OCI-LY7 (cell line): ENCODE measurements at places on chromosomes 4 and X.

DNA sequence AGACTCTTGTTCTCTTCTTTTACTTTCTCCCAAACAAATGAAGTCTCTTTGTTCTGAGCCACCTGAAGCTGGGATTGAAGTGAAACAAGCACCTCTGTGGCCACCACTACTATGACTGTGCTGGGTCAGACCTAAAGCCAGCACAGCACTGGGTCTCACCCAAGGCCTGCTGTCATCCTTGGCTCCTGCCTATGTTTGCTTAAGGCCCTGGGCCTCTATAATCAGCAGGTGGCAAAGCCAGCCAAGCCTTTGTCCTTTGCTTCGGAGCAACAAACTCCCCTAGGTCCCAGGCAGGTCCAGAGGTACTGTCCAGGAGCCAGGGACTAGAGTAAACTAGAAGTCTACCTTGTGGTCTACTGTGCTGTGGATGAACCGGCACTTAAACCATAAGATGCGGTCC lies 220.6 kb upstream of the ARSJ start:
- DNase-seq = no peak

DNA sequence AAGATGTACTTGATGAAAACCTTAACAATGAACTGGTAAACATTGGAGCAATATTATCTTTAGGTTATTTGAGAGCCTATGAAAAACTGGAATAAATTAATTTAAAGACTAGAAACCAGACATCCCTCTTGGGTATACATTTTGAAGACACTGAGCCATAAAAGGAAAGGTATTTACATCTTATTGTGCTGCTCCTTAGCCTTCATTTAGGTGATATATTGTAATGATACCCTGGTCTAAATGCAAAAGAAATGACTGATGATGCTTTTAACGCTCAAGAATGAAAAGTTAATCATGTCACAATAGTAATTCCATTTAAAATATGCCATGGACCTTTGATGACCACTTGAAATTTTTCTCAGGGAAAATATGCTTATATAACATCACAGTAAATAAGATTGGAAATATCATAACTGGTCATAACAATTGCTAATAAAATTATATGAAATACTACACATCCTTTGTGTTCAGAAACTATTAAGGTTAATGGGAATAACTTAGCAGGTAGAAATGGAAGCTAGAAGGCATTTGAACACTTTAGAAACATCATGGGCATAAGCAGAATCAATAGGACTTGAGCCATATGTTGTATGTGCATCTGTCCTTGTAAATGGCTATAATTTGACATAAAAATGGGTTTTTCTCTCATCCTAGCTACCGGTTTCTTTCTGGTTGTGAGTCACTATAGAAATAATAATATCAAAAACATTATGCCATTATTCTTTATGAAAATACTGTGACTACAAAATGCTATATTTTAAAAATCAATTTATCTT lies 979.7 kb downstream of the RAPGEF2 start:
- no peak for DNase-seq

- DNase-seq = no peak
These were observed 174.6 kb downstream of the ZNF330 start for GRCh38 chr4:141395246-141395830.

GRCh38 chr4:121242188-121242750 lies 78.1 kb upstream of the TNIP3 start:
- no peak for DNase-seq

DNA sequence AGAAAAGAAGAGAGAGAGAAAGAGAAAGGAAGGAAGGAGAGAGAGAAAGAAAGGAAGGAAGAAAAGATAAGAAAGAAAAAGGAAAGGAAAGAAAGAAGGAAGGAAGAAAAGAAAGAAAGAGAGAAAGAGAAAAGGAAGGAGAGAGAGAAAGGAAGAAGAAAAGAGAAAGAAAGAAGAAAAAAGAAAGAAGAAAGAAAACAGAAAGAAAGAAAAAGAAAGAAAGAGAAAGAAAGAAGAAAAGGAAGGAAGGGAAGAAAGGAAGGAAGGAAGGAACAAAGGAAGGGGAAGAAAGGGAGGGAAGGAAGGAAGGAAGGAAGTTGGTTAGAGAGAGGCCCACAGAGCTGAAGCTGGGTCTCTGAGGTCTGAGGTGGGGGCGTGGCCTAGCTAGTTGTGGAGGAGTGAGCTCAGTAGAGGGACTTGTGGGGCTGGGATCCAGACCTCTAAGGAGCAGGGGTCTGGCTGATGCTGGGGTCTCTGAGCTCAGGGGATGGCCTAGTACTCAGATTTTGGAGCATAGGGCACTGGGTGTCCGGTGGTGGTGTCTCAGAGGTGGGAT lies 27.1 kb upstream of the PDZD4 start:
- DNase-seq = no peak

GRCh38 chr4:122810669-122811068 lies 16.0 kb upstream of the FGF2 start:
- DNase-seq = no peak

- DNase-seq = no peak
These were observed 679.2 kb upstream of the FRG1 start for GRCh38 chr4:189261475-189261874.

DNA sequence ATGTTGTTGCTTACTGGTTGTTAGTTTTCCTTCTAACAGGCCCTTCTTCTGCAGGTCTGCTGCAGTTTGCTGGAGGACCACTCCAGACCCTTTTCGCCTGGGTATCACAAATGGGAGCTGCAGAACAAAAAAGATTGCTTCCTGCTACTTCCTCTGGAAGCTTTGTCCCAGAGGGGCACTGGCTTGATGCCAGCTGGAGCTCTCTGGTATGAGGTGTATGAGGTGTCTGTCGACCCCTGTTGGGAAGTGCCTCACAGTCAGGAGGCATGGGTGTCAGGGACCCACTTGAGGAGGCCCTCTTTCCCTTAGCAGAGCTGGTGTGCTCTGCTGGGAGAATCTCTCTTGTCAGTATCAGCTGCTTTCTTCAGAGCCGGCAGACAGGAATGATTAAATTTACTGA lies 127.4 kb upstream of the EDA2R start:
- DNase-seq = no peak

DNA sequence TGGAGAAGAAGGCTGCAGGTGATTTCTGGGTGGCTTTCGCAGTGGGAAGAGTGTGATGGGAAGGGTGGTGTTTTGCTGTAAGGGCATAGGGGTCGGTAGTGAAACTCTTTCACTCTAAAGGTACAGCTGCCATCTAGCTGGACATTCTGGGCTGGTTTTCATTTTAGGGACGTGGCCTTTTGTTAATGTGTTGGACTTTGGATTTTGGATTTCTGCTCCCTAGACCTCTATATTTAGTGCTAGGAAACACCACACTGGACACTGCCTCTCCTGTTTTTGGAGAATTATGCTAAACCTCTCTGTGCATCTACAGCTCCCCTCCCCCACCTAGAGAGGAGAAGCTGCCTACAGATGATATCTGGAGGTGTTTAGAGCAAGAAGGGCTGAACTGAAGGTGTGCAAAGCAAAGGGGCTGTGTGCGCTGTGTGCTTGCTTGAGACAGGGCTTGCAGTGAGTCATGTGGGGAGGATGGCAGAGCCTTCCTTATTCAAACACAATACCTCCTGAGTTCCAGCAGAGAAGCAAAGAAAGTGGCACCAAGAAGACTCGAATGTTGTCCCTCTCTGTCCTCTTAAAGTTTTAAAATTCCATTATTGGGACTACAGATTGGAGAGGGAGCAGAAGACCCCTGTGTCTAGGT lies 47.9 kb downstream of the STARD8 start:
- DNase-seq = no peak

DNA sequence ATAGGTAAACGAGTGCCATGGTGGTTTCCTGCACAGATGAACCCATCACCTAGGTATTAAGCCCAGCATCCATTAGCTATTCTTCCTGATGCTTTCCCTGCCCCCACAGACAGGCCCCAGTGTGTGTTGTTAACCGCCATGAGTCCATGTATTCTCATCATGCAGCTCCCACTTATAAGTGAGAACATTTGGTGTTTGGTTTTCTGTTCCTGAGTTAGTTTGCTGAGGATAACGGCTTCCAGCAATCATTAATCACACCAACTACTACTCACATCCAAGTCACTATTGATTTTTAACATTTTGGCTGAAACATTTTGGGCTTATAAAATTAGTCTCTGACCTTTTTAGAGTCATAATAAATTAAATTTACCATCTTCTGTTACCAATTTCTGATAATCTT lies 205.3 kb downstream of the SPOCK3 start:
- DNase-seq = no peak

DNA sequence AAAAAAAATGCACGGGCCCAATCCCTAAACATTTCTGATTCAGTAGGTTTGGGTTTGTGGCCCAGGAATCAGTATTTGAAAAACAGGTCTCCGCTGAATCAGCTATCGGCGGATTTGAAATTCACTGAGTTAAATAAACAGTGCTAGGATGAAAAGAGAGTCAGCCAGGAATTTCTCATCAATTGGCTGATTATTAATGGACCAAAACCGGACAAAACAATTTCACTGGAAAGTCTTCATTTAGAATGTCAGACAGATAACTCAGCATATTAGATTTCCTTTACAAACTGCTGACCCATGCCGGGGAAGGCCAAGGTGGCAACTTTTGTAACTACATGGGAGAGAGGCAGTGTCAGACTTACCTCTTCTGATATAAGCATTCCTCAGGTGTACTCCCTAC lies 99.4 kb upstream of the LSM6 start:
- DNase-seq = no peak

- no peak for DNase-seq
These were observed 20.7 kb upstream of the SLC25A31 start for GRCh38 chr4:127709456-127709855.

DNA sequence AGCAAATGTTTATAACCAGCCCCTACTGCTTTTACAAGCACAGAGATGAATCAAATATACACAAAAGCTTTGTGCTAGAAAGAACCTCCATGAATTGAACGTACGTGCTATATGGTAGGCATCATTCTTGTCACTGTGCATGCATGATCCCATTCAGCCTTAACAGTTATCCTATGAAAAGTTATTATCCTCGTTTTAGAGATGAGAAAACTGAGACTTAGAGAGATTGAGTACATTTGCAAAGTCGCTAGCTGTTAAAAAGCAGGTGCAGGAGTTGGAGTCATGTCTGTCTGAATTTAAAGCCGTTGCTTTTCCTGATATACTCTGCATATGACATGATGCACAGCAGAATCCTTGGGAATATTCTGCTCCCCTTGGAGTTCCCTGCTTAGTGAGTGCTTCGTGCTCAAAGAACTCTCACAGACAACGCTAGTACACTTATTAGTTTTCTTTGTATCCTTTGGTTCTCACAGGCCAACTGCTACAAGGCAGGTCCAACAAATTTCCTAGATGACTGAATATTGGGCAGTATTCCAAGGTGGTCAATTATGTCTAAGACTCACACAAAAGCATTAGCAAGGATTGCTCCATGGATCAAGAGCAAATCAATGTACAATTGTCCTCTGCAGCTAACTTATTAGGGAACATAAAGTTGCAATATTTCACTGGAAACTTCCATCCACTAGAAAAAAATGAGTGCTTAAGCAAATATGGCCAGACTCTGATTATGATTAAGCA lies 42.8 kb upstream of the TRIM2 start:
- no peak for DNase-seq

DNA sequence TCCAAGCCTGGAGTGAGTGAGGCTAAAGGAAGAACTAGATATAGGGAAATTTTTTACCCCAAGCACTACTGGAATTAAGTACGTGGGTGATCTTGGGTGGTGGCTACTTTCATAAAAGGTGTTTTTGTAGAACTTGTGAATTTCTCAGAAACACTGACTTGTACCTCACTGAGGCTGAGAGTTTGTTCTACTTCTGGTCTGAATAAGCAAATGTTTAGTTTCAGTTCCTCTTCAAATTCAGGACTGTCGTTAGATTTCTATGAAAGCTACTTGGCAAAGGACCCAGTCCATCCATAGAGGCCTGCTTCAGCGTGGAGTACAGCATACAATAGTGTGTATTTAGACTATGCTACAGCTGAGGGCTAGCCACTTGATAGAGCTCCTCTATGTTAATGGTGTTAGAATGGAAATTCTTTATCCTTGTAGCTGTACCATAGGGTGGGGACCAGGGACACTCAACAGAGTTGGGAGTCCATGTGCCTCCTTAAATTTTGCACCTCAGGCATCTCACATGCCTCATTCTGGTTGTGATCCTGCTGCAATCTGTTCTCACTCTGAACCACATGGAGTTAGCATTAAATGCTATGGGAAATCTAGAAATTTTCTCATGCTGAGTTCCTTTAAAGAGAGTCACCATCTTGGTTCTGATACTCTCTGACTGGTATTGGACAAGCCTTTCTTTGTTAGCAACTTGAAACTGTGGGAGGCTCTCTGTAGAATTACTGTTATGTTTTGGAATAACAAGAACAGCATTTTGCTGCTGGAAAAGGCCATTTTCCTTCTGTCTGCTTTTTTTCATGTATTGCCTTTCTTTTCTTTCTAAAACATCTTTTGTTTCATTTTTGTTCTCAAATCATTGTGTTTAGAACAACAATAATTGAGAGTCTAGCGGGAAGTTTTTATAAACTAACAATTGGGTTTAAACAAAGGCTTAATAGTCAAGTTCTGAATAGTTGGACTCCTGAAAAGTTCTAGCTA lies 86.8 kb downstream of the PDGFRA start:
- DNase-seq = peak; percentile 72

- peak; percentile 74 for DNase-seq
These were observed 7.4 kb downstream of the LPAR4 start for GRCh38 chrX:78754917-78755316.

DNA sequence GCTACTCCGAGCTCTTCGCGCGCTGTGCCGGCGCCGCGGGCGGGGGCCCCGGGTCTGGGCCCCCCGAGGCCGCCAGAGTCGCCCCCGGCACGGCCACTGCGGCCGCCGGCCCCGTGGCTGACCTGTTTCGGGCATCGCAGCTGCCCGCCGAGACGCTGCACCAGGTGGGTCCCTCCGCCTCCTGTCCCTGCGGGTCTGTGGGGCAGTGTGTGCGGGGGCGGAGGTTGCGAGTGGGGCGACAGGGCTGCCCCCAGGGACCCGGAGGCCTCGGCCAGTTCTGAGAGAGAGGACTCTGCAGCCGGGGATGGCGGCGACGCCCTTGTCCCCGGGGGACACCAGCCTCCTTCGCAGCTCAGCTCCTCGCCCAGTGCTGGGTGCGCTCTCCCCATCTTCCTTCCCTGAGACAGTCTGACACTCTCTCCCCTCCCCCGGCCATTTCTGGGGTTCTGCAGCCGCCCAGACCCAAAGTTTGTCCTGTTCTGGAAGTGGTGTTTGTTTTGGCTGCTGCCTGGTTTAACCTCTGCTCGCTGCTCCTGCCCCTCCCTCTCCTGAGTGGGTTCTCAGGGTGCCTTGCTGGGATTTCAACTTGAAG lies 609 bp downstream of the REPS2 start:
- peak; percentile 1 for DNase-seq
